ENCODE measurements at places on chromosomes 5 and 9.

DNA sequence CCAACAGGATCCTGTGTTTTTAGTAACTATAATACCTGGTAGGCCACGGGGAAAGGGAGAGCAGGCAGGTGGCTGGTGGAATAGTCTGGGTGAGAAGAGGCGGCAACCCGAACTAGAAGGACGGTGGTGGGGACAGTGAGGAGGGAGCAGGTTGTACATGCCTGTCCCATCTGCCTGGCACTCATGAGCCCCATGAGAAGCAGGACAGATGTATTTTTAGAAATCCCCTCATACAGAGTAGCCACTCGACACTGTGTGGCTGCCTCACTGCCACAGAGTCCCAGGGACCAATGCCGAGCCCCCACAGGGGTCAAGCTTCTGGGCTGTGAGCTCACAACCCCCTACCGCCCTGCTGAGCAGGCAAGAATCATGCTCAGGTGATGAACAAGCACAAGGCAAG lies 136.6 kb downstream of the SEC61B start:
- DNase-seq: no peak

DNA sequence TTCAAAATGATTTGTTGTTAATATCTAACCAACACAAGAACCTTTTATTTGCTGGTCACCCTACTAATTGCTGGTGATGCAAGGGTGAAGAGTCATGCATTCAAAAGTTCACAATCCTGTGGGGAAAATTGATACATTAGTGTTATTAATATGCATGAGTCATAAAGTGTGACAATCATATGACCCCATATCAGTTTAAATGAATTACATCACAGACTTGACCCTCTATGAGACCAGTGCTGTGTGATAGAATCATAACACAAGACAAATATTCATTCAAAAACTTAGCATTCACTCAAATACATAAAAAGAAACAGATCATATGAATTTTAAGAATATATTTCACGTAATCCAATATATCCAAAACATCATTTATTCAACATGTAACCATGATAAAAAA lies 304.6 kb upstream of the CDH12 start:
- DNase-seq: no peak

- no peak for DNase-seq
Observed at GRCh38 chr5:116626272-116626723, 51.7 kb upstream of the SEMA6A start.

DNA sequence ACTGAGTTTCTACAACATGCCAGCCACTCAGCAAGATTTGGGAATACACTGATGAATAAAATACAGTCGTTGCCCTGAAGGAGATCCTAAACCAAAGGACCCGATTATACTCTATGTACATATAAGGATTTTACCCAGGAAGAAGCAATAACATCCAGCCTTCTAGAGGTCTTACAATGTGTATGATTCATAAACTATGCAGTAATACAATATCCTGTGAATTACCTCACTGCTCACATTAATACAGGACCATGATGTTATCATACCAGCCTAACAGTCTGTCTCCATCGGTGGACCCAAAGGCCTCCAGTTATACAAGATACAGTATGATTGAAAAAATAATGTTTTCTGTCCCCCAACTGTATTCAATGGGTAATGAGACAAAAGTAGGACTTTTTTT lies 310.5 kb upstream of the TRPM3 start:
- DNase-seq: no peak

All from stimulated activated CD4-positive, alpha-beta T cell treated with anti-CD3 and anti-CD28 coated beads, TNF-alpha, amount 100 ng/mL, for 4 hours (primary cell).